ENCODE measurements at places on chromosomes 16 and 17.
A peak's percentile ranks its signal among the peaks of the same experiment; 100 is the strongest.

DNA sequence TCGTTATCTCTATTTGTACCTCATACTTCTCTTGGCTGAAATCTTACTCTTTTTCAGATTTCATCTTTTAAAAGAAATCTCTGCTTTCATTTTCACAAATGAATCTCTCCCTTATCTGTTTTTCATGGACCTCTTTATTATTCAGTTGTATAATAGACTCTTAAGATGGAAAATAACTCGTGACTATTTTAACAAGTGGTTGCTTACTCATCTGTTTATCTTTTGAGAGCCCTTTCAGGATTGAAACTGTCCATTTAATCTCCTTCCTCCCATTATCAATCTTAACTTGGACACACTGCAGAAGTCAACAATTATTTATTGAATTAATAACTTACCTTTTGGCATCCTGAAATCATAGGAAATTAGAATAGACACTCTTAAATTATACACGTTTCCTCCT is 68.8 kb downstream of the ABCA8 start:
- H3K27ac ChIP-seq = no peak overlapping the region
- H3K27me3 ChIP-seq = no peaks in the 10 kb centered on the region
- no peaks in the 10 kb centered on the region for H3K36me3 ChIP-seq
- no peak overlapping the region for H3K4me3 ChIP-seq

DNA sequence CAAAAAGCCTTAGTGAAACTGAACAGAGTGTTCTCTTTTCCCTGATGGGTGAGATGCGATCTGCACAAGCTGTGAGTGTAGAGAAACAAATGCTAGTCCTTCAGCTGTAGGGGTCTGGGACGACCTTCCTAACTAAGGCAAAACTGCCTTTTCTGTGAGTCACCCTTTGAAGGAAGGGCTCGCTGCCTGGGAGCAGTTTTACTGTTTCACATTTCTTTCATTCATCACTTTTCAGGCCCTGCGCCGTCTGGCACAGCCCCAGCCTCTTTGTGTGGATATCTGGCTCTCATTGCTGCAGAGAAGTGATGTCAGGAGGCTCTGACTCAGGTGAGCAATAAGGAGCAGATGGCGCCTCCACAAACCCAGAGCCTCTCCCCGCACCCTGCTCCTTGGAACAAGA is 57.4 kb downstream of the HS3ST3A1 start:
- peaks cover 42% of the 10 kb centered on the region for H3K27me3 ChIP-seq
- DNase-seq = no peak
- H3K36me3 ChIP-seq = no peaks in the 10 kb centered on the region
- H3K4me3 ChIP-seq = no peak overlapping the region
- H3K4me1 ChIP-seq = no peaks in the 10 kb centered on the region

GRCh38 chr17:64005734-64006167 is 7.6 kb downstream of the PRR29 start:
- peaks cover 85% of the 10 kb centered on the region for H3K36me3 ChIP-seq
- peak; percentile 8 for DNase-seq
- H3K4me3 ChIP-seq = no peak overlapping the region
- H3K27me3 ChIP-seq = no peaks in the 10 kb centered on the region
- peak overlapping the region; percentile 64 for H3K27ac ChIP-seq

DNA sequence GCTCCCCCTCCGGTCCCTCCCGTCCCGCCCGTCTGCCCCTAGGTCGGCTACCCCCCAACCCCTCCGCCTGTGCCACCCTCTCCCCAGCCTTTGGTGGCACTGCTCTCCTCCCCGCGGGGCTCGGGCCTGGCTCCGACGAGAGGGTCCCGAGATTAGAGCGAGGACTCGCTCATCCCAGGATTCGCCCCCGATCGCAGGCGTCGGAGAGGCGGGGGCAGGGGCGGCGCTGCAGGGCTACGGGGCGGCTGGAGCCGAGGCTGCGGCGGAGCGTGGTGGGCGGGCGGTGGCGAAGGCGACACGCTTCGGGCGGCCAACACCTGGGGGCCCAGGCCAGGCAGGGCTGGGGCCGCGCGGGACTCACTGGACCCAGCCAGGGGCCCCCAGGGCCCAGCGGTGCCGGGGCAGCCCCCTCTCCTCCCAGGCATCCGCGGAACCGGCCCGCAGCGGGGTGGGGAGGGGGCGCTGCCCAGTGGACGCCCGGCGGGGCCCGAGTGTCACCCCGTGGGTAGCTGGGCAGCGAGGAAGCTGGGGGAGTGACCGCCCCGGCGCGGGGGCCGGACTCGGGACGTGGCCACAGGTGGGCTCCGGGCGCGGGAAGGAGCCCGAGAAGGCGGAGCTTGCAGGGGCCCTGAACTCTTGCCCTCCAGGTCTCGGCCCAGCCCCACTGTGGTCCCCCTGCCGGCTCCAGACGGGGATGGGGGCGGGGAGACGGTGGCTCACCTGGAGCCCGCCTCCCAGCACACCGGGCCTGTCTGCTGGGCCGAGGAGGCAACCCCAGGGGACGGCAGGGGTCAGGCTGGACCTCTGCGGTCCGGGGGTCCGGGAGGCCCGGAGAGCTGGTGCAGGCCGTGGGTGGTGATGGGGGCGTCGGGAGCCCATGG is 1.5 kb downstream of the MGAT5B start:
- peak; percentile 48 for DNase-seq
- H3K4me3 ChIP-seq = no peak overlapping the region
- H3K27me3 ChIP-seq = peaks cover 40% of the 10 kb centered on the region
- peaks cover 13% of the 10 kb centered on the region for H3K4me1 ChIP-seq

GRCh38 chr17:27596096-27596495 is 34.9 kb upstream of the LGALS9 start:
- H3K27me3 ChIP-seq = no peaks in the 10 kb centered on the region
- H3K36me3 ChIP-seq = peaks cover 88% of the 10 kb centered on the region
- no peak overlapping the region for H3K4me3 ChIP-seq
- peaks cover 26% of the 10 kb centered on the region for H3K4me1 ChIP-seq
- DNase-seq = no peak

DNA sequence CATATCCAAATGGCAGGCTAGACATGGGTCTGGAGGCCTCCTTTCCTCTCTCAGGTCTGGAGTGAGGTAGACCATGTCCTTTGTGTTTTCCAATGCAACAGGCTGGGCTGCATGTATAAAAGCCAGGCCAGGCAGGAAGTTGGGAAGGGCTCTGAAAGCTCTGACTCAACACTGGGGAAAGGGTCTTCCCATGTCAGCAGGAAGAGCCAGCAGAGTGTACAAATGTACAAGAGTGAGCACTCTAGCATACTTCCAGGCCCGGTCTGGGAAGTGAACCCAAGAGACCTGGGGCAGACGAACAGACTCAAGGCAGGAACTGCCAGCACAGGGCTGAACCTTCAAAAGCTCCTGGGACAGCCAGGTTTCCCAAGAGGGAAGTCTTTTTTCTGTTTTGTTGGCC is 7.0 kb downstream of the ATPAF2 start:
- H3K4me1 ChIP-seq = peaks cover 30% of the 10 kb centered on the region

GRCh38 chr16:68487203-68487514 is 38.9 kb upstream of the SMPD3 start:
- H3K27ac ChIP-seq = no peak overlapping the region
- no peaks in the 10 kb centered on the region for H3K4me1 ChIP-seq
- no peak for DNase-seq
- no peak overlapping the region for H3K4me3 ChIP-seq

DNA sequence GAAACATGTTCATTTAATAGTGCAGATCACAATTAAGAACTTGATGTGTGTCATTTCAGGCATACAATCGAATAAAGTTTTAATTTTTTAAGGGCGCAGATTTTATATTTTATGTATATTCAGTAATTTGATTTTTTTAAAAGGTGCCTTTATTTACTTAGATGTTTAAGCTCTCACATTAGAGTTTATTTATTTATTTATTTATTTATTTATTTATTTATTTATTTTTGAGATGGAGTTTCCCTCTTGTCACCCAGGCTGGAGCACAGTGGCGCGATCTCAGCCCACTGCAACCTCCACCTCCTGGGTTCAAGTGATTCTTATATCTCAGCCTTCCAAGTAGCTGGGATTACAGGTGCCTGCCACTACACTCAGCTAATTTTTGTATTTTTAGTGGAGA is 3.8 kb downstream of the B4GALNT2 start:
- H3K4me1 ChIP-seq = peaks cover 10% of the 10 kb centered on the region
- no peak overlapping the region for H3K4me3 ChIP-seq
- DNase-seq = no peak
- H3K27ac ChIP-seq = no peak overlapping the region
- H3K27me3 ChIP-seq = peaks cover 43% of the 10 kb centered on the region
- H3K36me3 ChIP-seq = no peaks in the 10 kb centered on the region

- no peaks in the 10 kb centered on the region for H3K36me3 ChIP-seq
- H3K27me3 ChIP-seq = no peaks in the 10 kb centered on the region
- H3K27ac ChIP-seq = no peak overlapping the region
- no peak overlapping the region for H3K4me3 ChIP-seq
Observed at GRCh38 chr17:65290056-65290455, 152.9 kb downstream of the RGS9 start.

GRCh38 chr16:1778200-1779179 is 3.9 kb downstream of the SPSB3 start:
- peaks cover 25% of the 10 kb centered on the region for H3K4me1 ChIP-seq
- no peak overlapping the region for H3K4me3 ChIP-seq
- H3K27me3 ChIP-seq = no peaks in the 10 kb centered on the region
- no peak for DNase-seq

GRCh38 chr17:28917029-28917428 is 14.2 kb upstream of the DHRS13 start:
- no peaks in the 10 kb centered on the region for H3K27me3 ChIP-seq
- DNase-seq = no peak
- H3K4me3 ChIP-seq = no peak overlapping the region
- H3K4me1 ChIP-seq = peaks cover 22% of the 10 kb centered on the region
- H3K27ac ChIP-seq = no peak overlapping the region
- H3K36me3 ChIP-seq = peaks cover 95% of the 10 kb centered on the region

DNA sequence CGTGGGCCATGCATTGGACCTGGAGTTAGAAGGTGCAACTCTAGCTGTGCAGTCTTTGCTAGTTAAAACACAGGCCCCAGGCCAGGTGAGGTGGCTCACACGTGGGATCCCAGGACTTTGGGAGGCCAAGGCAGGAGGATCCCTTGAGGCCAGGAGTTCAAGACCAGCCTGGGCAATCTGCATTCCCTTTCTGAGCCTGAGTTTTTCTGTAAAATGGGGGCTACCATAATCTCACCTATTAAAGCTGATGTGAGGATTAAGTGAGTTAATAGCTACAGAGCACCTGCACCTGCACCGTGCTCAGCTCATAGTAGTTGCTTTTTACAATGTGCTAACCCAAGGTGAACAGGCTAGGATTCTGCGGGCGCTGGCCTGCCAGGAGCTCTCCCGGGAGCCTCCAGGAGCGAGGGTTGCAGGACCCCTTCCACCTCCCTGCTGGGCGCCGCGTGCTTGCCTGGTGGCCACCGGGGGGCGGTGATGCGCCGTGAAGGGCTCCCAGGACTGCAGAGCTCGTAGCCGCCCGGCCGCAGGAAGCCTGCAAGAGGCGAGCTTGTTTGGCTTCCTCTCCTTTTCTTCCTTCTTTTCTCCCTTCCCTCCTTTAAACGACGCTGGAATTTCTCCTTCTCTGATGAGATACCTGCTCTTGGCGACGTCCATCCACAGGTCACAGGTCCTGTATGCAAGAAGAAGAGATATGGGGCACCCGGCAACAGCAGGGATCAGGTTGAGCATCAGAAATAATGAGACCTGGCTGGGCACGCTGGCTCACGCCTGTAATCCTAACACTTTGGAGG is 51.3 kb downstream of the ZFP90 start:
- H3K27ac ChIP-seq = no peak overlapping the region
- peaks cover 2% of the 10 kb centered on the region for H3K4me1 ChIP-seq
- no peak overlapping the region for H3K4me3 ChIP-seq
- DNase-seq = peak; percentile 79

GRCh38 chr17:62644487-62645173 is 17.2 kb downstream of the MRC2 start:
- no peaks in the 10 kb centered on the region for H3K36me3 ChIP-seq
- peaks cover 8% of the 10 kb centered on the region for H3K4me1 ChIP-seq
- peaks cover 50% of the 10 kb centered on the region for H3K27me3 ChIP-seq
- H3K4me3 ChIP-seq = no peak overlapping the region
- no peak overlapping the region for H3K27ac ChIP-seq

DNA sequence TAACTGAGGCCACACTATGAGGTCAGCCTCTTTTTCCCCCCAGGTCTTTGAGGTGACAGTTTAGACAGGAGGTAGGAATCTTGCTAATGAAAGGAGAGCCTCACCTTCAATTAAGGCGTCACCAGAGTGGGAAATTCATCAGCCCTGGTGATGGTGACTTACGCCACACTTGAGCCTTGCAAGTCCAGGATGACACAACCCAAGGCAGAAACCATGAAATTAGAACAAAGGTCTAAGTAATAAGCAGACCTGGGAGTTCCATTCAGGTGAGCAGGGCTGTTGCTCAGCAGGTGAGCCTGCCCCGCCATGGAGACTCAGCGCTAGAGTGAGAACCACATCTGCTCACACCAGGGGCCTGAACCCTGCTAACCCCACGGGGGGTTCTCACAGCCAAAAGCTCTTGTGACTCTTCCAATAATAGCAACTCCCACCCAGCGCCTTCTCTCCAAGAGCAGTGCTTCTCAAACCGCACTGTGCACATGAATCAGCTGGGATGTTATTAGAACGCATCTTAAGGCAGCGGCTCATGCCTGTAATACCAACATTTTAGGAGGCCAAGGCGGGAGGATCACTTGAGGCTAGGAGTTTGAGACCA is 28.7 kb upstream of the KIFC3 start:
- no peaks in the 10 kb centered on the region for H3K27me3 ChIP-seq
- no peak overlapping the region for H3K27ac ChIP-seq
- H3K4me3 ChIP-seq = no peak overlapping the region
- no peaks in the 10 kb centered on the region for H3K36me3 ChIP-seq
- no peak for DNase-seq

DNA sequence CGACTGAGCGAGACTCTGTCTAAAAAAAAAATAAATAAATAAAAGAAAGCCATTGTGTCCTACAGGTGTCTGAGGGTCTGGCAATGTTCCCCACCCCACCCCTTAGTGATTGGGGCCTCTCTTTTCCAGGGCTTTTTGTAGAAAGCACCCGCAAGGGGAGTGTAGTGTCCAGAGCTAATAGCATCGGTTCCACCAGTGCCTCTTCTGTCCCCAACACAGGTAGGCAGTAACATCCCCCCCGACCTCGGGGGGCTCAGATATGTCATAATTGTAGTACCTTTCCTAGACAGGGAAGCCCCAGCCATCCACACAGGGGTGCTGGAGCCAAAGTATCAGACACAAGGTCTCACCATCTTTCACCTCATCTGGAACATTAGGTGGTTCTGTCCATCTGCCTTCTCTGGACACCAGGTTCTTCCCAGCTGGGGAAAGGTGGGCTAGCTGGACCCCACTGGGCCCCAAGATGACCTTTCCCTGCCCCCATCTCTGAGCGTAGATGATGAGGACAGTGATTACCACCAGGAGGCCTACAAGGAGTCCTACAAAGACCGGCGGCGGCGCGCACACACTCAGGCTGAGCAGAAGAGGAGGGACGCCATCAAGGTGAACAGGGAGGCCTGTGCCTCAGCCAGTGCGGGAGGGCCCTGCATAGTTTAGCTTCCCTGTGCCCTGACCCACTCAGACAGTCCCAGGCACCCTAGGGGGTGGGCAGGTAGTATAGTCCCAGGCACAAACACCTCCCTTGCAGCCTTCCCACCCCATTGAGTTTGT is 1.6 kb downstream of the MLX start:
- peak overlapping the region; percentile 95 for H3K4me3 ChIP-seq
- peak overlapping the region; percentile 98 for H3K27ac ChIP-seq
- no peaks in the 10 kb centered on the region for H3K27me3 ChIP-seq
- H3K36me3 ChIP-seq = peaks cover 95% of the 10 kb centered on the region
- DNase-seq = no peak
- H3K4me1 ChIP-seq = peaks cover 64% of the 10 kb centered on the region

- no peaks in the 10 kb centered on the region for H3K27me3 ChIP-seq
- peaks cover 40% of the 10 kb centered on the region for H3K4me1 ChIP-seq
- H3K36me3 ChIP-seq = no peaks in the 10 kb centered on the region
- H3K27ac ChIP-seq = peak overlapping the region; percentile 72
- DNase-seq = peak; percentile 25
Observed at GRCh38 chr16:57262841-57263540, 17.9 kb downstream of the ARL2BP start.

- H3K27me3 ChIP-seq = no peaks in the 10 kb centered on the region
- no peak for DNase-seq
- H3K4me3 ChIP-seq = no peak overlapping the region
- H3K4me1 ChIP-seq = peaks cover 28% of the 10 kb centered on the region
- H3K36me3 ChIP-seq = no peaks in the 10 kb centered on the region
Observed at GRCh38 chr17:17675925-17676534, 5.2 kb upstream of the RAI1 start.

Data from activated T-cell treated with anti-CD3 and anti-CD28 coated beads, Interleukin-2, amount 50 U/mL, for 24 hours (primary cell).